ENCODE measurements at places on chromosomes 3 and 15. TPM values are rescaled to one million over a fixed set of nuclear protein-coding genes. Genes with fewer than 3 reads are reported as not detected.
A peak's percentile ranks its signal among the peaks of the same experiment; 100 is the strongest.

Gene SPTSSB
- polyA plus RNA-seq = not detected

Gene GABRR3
- not detected for polyA plus RNA-seq

- no peak overlapping the region for H3K4me3 ChIP-seq
- no peak overlapping the region for H3K27ac ChIP-seq
- H3K4me1 ChIP-seq = no peaks in the 10 kb centered on the region
- no peaks in the 10 kb centered on the region for H3K27me3 ChIP-seq
- DNase-seq = no peak
Measured at GRCh38 chr3:117074826-117075225, 365.2 kb downstream of the TUSC7 start.

Gene TNNC1
- polyA plus RNA-seq = 6,829 TPM

- no peak overlapping the region for H3K4me3 ChIP-seq
- DNase-seq = no peak
- H3K36me3 ChIP-seq = no peaks in the 10 kb centered on the region
- no peak overlapping the region for H3K27ac ChIP-seq
Measured at GRCh38 chr15:82553846-82554245, 13.6 kb upstream of the RPS17 start.

DNA sequence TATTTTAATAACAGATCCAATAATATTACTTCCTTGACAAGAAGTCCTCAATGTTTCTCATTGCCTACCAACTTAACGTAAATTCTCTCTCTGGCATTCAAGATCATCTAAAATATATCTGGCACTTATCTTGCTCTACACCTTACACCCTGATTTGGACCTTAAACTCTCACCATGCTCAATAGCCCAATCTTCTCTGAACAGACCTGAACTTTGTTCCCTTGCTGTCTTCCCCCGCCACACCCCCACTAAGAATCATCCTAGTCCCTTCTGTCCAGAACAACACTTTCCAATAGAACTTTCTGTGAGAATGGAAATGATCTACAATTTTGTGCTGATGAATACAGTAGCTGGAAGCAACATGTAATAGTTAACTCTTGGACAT is 44.9 kb downstream of the P2RY1 start:
- no peaks in the 10 kb centered on the region for H3K36me3 ChIP-seq
- H3K27ac ChIP-seq = no peak overlapping the region
- H3K4me1 ChIP-seq = no peaks in the 10 kb centered on the region
- H3K4me3 ChIP-seq = no peak overlapping the region
- no peak for DNase-seq

DNA sequence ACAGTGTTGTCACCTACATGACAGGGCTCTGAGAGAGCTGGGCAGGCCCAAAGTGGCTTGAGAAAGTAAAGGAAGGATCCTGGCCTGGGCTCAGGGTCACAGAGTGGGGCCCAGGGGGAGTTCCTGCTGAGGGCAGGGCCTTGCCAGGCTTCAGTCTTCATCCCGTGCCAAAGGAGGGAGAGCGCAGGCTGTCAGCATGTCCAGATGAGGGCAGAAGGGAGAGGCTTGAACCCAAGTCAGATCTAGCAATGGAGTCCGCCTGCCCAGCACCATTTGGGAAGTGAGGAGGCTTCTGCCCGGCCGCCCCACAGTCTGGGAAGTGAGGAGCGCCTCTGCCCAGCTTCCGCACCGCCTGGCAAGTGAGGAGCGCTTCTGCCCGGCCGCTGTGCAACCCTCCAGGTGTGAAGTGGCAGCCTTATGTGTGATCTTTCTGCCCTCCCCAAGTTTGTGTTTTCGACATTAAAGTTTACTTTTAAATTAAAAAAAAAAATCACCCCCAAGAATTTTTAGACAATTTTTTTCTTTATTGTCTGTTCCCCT is 303.6 kb upstream of the PROK2 start:
- H3K36me3 ChIP-seq = no peaks in the 10 kb centered on the region
- H3K4me3 ChIP-seq = no peak overlapping the region
- H3K27me3 ChIP-seq = no peaks in the 10 kb centered on the region
- DNase-seq = no peak
- H3K4me1 ChIP-seq = no peaks in the 10 kb centered on the region

Gene FRMD5
- polyA plus RNA-seq = 13.3 TPM

Gene AGBL1
- polyA plus RNA-seq = under 0.01 TPM

DNA sequence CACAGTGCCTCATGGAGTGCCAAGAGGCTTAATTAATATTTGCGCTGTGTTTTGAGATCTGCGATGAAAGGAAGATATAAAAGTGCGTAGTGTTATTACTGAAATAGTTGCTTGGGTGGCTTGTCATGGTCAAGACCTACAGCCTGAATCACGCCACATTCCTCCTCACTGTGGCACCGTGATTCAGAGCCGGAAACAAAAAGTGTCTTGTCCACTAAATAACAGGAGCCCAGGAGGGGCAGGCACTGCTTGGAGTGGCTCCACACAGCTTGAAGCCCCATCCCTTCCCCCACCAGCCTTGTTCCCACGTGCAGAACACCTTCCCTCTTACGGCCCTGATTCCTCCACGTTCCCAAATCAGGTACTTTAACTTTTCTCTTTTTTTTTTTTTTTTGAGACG is 1.2 kb upstream of the LRRC15 start:
- no peak for DNase-seq
- no peak overlapping the region for H3K4me3 ChIP-seq
- H3K27me3 ChIP-seq = peaks cover 17% of the 10 kb centered on the region
- no peaks in the 10 kb centered on the region for H3K36me3 ChIP-seq
- no peaks in the 10 kb centered on the region for H3K4me1 ChIP-seq

Gene CPA3
- 0.85 TPM for polyA plus RNA-seq

DNA sequence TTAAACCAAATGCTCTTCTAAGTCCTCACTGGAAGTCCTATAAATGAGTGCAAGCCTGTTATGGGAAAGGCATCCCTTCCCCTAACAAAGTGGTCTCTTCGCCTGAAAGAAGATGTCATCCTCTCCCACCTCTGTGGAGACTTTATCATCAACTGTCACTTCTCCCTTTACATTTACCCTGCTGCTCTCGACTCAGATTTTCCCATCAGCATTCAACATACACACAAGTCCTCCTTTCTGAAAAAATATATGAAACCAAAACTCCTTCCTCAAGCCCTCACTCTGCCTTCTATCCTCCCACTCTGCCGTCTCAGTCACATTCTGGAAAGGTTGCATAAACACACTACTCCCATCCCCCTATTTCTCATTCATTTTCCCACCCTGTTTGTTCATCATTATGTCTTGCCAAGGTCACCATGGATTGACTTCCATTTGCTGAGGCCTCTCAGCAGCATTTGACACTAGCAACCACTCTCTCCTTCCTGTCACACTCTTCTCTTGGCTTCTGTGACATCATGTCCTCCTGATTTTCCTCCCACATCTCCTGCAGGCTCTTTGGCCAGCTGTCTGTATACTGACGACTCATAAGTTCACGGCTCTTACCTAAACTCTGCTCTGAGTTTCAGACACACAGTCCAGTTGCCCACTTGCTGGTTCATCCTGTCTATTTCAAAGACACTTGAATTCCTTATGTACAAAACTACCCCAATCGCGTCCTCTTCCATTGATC is 70.3 kb upstream of the SMAD3 start:
- H3K4me1 ChIP-seq = no peaks in the 10 kb centered on the region
- no peaks in the 10 kb centered on the region for H3K27me3 ChIP-seq
- H3K4me3 ChIP-seq = no peak overlapping the region
- no peak overlapping the region for H3K27ac ChIP-seq
- no peaks in the 10 kb centered on the region for H3K36me3 ChIP-seq

DNA sequence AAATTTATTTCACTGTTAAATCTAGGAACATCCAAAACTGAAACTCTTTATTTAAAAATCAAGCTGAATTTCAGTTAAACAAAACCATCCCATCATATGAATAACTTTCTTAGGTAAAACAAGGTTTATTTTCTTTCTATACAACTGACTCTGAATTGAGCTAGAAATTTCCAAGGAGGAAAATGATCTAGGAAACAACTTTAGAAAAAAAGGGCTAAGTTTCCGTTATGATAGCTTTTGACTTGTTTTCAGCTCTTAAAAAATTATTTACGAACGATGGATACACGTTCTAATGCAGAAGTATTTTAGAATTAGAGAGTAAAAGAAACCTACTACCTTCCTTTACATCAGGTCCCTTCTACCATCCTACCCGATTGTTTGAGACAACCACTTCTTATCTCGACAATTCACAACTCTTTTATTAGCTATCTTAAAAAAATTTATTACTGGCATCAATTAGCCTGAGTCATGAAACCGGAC is 1.8 kb upstream of the IGF1R start:
- peaks cover 72% of the 10 kb centered on the region for H3K27me3 ChIP-seq
- peak overlapping the region; percentile 74 for H3K27ac ChIP-seq
- H3K36me3 ChIP-seq = no peaks in the 10 kb centered on the region
- no peak for DNase-seq

- no peak overlapping the region for H3K4me3 ChIP-seq
- no peak overlapping the region for H3K27ac ChIP-seq
- H3K36me3 ChIP-seq = no peaks in the 10 kb centered on the region
- H3K4me1 ChIP-seq = no peaks in the 10 kb centered on the region
- peak; percentile 59 for DNase-seq
Measured at GRCh38 chr3:70120357-70120966, 120.9 kb downstream of the SAMMSON start.

GRCh38 chr3:169604568-169604967 is 58.9 kb downstream of the MECOM start:
- no peak overlapping the region for H3K4me3 ChIP-seq
- no peak overlapping the region for H3K27ac ChIP-seq
- H3K4me1 ChIP-seq = no peaks in the 10 kb centered on the region

- no peaks in the 10 kb centered on the region for H3K36me3 ChIP-seq
- H3K27ac ChIP-seq = no peak overlapping the region
- no peaks in the 10 kb centered on the region for H3K4me1 ChIP-seq
- DNase-seq = no peak
- H3K4me3 ChIP-seq = no peak overlapping the region
- no peaks in the 10 kb centered on the region for H3K27me3 ChIP-seq
Measured at GRCh38 chr3:149188494-149188893, 33.1 kb downstream of the CP start.

DNA sequence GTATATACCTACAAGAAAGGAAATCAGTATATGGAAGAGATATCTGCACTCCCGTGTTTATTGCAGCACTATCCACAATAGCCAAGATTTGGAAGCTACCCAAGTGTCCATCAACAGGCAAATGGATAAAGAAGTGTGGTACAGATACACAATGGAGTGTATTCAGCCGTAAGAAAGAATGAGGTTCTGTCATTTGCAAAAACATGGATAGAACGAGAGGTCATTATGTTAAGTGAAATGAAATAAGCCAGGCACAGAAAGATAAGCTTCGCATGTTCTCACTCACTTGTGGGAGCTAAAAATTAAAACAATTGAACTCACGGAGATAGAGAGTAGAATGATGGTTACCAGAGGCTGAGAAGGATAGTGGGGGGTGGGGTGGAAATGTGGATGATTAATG is 53.1 kb downstream of the FAM81A start:
- no peak overlapping the region for H3K4me3 ChIP-seq
- H3K27me3 ChIP-seq = no peaks in the 10 kb centered on the region
- no peaks in the 10 kb centered on the region for H3K36me3 ChIP-seq
- no peak overlapping the region for H3K27ac ChIP-seq
- no peaks in the 10 kb centered on the region for H3K4me1 ChIP-seq

DNA sequence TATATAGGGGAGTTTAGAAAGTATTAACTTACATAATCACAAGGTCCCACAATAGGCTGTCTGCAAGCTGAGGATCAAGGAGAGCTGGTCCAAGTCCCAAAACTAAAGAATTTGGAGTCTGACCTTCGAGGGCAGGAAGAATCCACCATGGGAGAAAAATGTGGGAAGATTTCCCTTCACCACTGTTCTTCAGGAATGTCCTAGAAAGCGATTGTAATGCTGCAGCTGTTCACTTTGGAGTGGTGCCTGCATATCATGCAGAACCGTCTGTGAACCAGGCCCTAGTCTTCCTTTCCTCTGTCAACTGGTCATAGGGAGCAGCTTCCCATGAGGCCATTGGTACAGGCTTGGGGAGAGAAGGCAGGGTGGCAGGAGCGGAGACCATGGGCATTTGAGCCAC is 497.9 kb upstream of the ARPP21 start:
- H3K27me3 ChIP-seq = no peaks in the 10 kb centered on the region
- no peaks in the 10 kb centered on the region for H3K4me1 ChIP-seq
- no peaks in the 10 kb centered on the region for H3K36me3 ChIP-seq
- no peak for DNase-seq

Gene ACKR2
- polyA plus RNA-seq = 0.57 TPM

Gene EPHA3
- 1.3 TPM for polyA plus RNA-seq

Gene NR1I2
- polyA plus RNA-seq = not detected

Gene MESP2
- not detected for polyA plus RNA-seq

DNA sequence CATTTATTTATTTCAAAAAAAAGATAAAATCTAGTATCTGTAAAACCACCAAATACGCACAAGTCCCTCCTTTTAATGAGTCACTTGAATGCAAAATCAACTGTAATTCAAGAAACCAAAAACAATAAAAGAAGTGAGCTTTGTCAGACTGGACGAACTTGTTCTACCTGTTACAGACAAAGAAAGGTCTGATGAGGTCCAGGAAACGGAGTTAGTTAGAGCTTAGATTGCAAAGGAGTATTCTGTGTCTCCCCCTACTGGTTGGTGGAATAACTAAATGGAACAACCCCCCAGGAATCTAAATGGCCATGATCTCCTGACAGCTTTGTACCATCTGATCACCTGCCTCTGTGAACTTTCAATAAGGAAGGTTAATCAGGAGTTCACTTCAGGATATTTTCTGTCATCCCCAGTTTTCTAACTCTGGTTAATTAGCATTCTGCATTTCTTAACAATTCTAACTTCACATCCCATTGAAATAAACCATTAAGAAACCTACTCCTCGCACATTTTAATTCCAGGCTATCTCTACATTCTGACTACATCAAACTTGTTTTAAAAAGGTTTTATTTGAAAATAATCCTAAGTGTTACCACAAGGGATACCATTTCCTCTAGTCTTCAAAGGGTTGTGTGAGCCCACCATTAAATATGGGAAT is 333.0 kb upstream of the SATB1 start:
- no peaks in the 10 kb centered on the region for H3K36me3 ChIP-seq
- H3K27ac ChIP-seq = no peak overlapping the region
- no peaks in the 10 kb centered on the region for H3K27me3 ChIP-seq
- no peak for DNase-seq

DNA sequence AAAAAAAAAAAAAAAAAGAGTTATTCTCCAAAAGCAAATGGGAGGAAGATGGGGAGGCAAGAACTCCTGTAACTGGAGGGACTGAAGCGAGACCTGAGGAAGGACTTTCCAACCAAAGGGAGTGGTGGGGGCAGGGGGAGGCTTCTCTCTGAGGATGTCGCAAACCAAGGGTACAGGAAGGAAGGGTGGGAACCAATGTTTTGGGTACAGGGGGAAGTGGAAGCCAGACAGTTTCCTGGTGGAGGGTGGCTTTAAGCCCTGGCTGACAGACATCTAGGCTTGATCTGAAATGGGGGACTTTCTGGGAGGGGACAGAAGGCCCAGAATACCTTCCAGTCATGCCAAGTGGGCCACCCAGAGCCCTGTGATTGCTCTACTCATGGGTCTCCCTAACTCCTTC is 27.0 kb downstream of the VIPR1 start:
- H3K4me1 ChIP-seq = no peaks in the 10 kb centered on the region
- H3K27me3 ChIP-seq = no peaks in the 10 kb centered on the region
- no peaks in the 10 kb centered on the region for H3K36me3 ChIP-seq
- H3K4me3 ChIP-seq = no peak overlapping the region
- no peak overlapping the region for H3K27ac ChIP-seq

Gene XIRP1
- polyA plus RNA-seq = 496 TPM

All from heart left ventricle (tissue), 16 donors.